ENCODE measurements at places on chromosomes 12 and 14.

GRCh38 chr14:71430321-71430677, 501.9 kb upstream of the RGS6 start:
- H3K27me3 ChIP-seq: no peaks in the 10 kb centered on the region
- H3K4me3 ChIP-seq: no peak overlapping the region
- no peaks in the 10 kb centered on the region for H3K4me1 ChIP-seq
- no peak overlapping the region for H3K27ac ChIP-seq

- H3K4me1 ChIP-seq: peaks cover 7% of the 10 kb centered on the region
- no peaks in the 10 kb centered on the region for H3K36me3 ChIP-seq
- no peak for DNase-seq
- no peaks in the 10 kb centered on the region for H3K27me3 ChIP-seq
- H3K27ac ChIP-seq: no peak overlapping the region
These were observed 68.0 kb downstream of the SPPL3 start for GRCh38 chr12:120836114-120836684.

GRCh38 chr14:101237252-101237616, 324.1 kb upstream of the DIO3 start:
- H3K27ac ChIP-seq: no peak overlapping the region
- no peak overlapping the region for H3K4me3 ChIP-seq
- peaks cover 34% of the 10 kb centered on the region for H3K4me1 ChIP-seq
- no peak for DNase-seq
- peaks cover 2% of the 10 kb centered on the region for H3K27me3 ChIP-seq

DNA sequence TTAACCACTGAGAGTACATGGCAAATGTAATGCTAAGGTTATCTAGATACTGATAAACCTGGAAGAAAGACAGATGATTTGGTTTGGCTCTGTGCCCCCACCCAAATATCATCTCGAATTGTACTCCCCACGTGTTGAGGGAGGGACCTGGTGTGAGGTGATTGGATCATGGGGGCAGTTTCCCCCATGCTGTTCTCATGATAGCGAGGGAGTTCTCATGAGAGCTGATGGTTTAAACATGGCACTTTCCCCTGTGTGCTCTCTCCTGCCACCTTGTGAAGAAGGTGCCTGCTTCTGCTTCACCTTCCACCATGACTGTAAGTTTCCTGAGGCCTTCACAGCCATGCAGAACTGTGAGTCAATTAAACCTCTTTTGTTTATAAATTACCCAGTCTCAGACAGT, 14.2 kb downstream of the NOXRED1 start:
- no peaks in the 10 kb centered on the region for H3K4me1 ChIP-seq
- no peak overlapping the region for H3K27ac ChIP-seq
- no peak overlapping the region for H3K4me3 ChIP-seq
- no peak for DNase-seq

All from spinal cord (tissue), 10 donors.